ENCODE measurements at places on chromosomes 4 and X.

- DNase-seq = peak; percentile 17
These were observed at the start of gene SORCS2 for GRCh38 chr4:7192252-7193029. TSS of gene SORCS2 (plus strand) at chr4:7192538.

- DNase-seq = no peak
These were observed 15.4 kb downstream of the IQSEC2 start for GRCh38 chrX:53265771-53266574.

DNA sequence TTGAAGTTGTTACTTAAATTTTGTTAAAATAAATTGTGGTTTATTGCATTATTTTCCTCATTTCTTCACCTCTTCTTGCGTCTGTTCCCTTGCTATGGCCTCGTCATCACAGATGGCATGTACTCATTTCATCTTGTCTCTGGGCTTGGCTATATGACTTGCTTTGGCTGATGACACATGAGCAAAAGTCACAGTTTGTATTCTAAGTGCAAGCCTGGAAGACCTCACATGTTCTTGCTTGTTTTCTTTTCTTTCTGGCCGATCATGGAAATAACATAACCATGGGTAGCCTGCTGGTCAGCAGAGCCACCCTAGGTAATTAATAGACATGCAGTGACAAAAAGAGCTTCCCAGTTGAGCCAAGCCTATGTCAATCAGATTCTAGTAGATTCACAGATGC lies 527.9 kb downstream of the SPRY1 start:
- DNase-seq = no peak

GRCh38 chr4:12729384-12729783 lies 754.8 kb downstream of the RAB28 start:
- no peak for DNase-seq

- no peak for DNase-seq
These were observed 100.6 kb downstream of the GC start for GRCh38 chr4:71683309-71683708.

GRCh38 chr4:145388043-145388442 lies 93.6 kb upstream of the SMAD1 start:
- DNase-seq = no peak

- DNase-seq = no peak
These were observed 821.3 kb downstream of the TRIML1 start for GRCh38 chr4:188960411-188961093.

DNA sequence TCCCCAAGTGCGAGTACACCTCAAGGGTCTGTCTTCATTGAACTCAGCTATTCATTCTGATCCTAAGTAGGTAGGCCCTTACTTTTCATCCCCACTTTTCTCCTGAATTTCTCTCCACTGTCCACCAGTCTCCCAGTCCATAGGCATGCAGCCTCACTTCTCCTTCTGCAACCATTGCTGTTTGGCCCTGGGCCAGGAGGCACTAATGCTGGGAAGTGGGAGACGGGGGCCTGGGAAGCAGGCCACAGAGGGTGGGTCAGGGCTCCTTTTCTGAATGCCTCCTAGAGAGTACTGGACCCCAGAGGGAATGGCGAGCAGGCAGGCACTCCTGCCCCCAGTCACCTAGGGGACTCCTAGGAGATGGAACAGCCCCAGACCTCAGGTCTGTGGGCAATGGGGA lies 203.5 kb upstream of the RPL34 start:
- no peak for DNase-seq

DNA sequence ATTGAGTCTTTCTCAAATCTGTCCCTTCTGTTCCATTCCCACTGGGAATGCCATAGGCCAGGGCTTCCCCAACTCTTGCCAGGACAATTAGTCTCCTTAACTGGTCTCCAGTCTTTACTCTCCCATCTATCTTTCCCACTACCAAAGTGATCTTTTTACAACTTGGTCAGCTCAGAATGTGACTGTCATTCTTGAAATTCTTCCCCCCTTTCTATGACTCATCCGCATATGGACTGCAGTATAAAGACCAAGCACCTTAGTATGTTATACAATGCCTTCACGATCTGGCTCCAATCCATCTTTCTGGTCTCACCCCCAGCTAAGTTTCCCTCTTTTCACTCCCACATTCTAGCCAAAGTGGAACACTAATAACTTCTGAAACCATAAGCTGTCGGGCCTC lies 383.8 kb downstream of the OPHN1 start:
- DNase-seq = no peak

- DNase-seq = no peak
These were observed 50.5 kb downstream of the CXCL1 start for GRCh38 chr4:73919691-73920090.

DNA sequence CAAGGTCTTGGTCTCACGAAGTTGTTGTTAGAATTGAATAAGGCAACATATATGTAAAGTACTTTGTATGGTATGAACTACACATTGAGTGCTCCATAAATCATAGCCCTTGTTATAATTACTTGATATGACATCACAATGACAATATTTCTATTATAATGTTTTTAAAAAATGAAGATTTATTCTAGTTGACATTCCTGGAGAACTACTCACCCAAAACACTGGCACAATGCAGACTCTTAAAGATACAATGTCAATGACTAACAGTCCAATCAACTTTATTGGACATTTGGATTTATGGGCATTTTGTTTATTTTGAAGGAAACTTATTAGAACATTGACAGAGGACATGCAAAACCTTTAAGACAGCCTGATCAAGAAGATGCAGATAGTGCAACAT lies 55.3 kb downstream of the ASB9 start:
- no peak for DNase-seq

GRCh38 chr4:2182994-2183393 lies 58.9 kb downstream of the HAUS3 start:
- no peak for DNase-seq

GRCh38 chr4:40395166-40395900 lies 60.2 kb downstream of the CHRNA9 start:
- no peak for DNase-seq

GRCh38 chrX:151359341-151359740 lies 37.7 kb upstream of the VMA21 start:
- DNase-seq = no peak

GRCh38 chrX:150363561-150364346 lies 637 bp downstream of the MAMLD1 start:
- no peak for DNase-seq

DNA sequence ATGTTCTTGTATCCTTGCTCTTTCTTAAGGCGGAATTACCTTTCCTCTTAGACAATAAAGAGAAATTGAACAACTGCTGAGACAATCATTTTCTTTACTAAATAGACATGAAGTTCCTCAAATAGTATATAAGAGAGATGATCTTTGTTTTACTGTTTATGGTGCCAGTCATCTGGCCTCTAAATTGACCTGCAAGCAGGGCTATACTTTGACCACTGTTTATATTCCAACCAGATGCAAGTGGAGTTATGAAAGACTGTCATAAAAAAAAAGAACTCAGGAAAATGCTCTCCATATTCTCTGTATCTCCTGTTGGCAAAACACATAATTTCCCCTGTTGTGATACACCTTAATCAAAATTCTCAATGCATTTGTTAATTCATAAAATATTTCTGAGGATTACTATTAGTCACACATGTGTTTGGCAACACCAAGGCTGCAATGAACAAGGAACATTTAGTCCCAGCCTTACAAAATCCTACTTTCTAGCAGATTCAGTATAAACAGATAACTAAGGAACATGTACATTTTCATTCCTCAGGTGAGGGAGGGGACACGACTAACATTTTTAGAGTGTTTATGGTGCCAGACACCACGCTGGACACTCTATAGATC lies 562.3 kb downstream of the KCNIP4 start:
- DNase-seq = no peak

DNA sequence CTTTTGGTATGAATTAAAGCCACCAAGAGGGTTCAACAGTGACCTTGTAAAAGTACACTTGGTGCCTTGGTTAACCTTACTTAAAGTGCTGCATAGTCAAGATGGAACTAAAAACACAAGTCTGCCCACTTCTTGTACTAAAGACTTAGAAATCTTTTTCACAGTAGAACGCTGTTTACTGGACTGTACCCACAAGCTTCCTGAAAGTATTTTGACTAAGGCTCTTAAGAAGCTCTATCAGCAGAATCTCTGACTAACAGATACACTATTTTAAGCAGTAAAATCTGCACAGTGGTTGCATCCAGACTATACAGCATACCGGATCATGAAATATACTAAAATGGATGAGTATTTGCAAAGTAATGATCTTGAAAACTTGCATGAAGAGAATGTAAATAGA lies 7.2 kb downstream of the RAB28 start:
- no peak for DNase-seq

- DNase-seq = no peak
These were observed 23.1 kb upstream of the DHRSX start for GRCh38 chrX:2523911-2524310.

- DNase-seq = no peak
These were observed 23.8 kb downstream of the TACC3 start for GRCh38 chr4:1745165-1745564.

DNA sequence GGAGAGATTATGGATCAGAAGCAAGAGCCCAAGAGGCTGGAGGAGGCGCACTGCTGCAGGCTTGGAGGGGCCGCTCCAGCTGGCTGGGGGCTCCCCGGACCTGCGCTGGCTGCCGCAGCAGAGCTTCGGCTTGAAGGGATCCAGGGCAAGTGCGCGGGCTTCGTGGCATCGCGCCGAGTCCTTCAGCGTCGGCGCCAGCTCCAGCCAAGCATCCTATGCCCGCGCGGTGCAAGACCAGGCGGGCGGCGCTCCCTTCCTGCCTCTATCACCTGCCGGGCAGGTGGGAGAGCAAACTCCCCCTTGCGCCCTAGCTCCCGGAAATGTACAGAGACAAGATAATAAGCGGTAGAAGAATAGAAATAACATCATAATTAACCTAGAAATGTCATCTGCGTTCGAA lies 10.5 kb upstream of the UCP1 start:
- DNase-seq = no peak

GRCh38 chr4:84215217-84215616 lies 283.9 kb downstream of the NKX6-1 start:
- no peak for DNase-seq

DNA sequence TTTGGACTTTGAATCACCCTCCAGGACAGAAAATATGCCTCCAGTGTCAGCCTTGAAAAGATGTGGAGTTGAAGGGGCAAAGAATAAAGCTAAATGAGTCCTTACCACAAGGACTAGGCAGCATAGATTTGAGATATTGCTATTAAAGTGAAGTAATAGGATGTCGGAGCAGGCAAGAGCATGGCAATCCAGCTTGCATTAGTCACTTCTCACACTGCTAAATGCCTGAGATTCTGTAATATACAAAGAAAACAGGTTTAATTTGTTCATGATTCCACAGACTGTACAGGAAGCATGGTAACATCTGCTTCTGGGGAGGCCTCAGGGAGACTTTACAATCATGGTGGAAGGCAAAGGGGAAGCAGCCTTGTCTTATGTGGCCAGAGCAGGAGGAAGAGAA lies 109.8 kb upstream of the PCDH7 start:
- DNase-seq = no peak

DNA sequence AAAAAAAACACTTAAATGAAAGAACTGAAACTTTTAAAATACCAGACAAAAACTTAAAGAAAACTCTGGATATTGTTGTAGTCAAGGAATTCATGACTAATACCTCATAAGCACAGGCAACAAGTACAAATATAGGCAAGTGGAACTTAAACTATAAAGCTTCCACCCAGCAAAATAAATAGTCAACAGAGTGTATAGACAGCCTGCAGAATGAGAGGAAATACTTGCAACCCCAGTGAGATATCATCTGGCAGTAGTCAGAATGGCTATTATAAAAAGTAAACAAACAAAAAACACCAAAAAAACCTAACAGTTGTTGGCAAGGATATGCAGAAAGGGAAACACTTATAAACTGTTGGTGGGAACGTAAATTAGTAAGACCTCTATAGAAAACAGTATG lies 9.6 kb upstream of the RPS6KA6 start:
- no peak for DNase-seq

DNA sequence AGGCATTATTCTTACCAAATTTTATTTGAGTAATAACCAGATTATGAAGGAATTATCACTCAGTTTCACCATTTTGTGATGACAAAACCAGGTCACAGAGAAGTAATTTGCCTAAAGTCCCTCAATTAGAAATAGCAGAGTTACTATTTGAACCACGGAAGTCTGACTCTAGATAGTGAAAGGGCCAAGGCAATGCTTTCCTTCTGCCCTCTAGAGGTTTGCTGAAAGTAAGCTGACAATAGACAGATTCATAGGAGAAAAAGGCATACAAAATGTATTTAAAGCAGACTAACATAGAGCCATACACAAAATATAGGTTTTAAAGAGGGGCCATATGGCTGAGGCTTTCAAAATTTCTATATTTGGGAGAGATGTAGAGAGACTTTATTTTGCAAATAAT lies 43.1 kb downstream of the CXXC4 start:
- no peak for DNase-seq

DNA sequence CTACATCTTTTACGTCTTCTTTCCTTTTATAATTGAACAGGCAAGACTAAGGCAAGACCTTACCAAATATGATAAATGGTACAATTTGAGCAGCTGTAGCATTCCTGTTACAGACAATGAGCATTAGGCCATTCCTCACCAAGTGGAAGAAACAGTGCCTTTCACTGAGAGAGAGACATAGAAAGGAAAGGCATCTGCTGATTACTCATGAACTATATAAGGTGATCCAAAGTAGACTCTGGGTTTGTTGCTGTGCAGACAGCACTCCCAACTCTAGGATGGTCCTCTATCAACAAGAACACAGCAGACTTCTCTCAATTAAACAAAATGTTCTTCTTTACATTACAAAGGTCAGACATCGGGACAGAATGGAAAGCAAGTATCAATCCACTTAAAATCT lies 91.9 kb downstream of the FAM13A start:
- no peak for DNase-seq

DNA sequence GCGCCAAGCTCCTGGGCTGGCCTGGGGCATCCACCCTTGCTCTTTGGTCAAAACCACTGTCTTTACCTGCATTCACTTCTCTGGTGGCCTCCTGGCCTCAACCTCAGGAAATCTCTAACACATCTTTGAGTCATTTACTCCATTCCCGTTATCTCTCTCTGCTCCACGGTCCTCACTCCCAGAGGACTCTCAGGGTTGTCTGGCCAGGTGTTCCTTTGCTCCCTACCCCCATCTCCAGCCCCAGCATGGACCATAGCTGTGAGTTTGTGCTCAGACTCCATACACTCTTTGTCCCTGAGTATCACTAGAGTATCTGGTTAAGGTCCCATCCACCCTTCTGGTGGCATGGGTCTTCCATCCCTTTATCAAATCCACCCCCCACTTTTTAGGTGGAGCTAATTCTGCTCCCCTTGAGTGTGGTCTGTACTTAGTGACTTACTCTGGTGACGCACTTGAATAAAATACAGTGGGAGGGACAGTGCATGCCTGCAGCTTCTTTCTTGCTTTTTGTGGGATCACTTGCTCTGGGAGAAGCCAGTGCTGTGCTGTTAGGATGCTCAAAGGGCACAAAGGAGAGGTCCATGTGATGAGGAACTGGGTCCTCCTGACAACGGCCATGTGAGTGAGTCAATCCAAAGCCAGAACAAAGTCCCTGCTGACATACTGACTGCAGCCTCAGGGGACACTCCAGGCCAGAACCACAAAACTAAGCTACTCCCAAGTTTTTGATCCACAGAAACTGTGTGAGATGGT lies 44.3 kb downstream of the IGFBP7 start:
- no peak for DNase-seq

GRCh38 chrX:40266490-40267333 lies 169.0 kb upstream of the BCOR start:
- DNase-seq = peak; percentile 7

Data from stimulated activated CD8-positive, alpha-beta memory T cell treated with anti-CD3 and anti-CD28 coated beads, Interleukin-15, amount 100 ng/mL, for 4 hours (primary cell).